Stimulated activated CD4-positive, alpha-beta T cell treated with anti-CD3 and anti-CD28 coated beads, Interleukin-2, amount 100 ng/mL, for 48 hours (primary cell): ENCODE measurements at places on chromosomes 5 and 9.

- no peak for DNase-seq
Observed at GRCh38 chr9:37126214-37126788, 5.9 kb downstream of the ZCCHC7 start.

DNA sequence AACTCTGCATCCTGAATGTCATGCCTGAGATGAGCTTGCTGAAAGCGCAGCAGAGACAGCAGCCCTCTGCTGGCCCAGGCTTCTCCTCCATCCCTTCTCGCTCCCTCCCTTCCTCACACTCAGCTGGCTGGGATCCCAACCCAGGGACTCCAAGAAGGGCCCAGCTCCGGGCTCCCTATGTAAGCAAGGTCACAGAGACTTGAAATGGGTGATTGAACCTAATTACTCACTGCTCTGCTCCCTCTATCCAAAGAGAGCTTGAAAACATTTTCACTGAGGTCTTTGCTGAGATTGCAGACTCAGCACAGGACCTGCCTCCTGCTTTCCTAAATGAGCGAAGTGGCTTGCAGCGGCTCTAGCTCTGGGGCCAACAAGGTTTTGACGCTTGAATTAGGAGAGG lies 42.8 kb downstream of the RAPGEF1 start:
- DNase-seq = no peak

- no peak for DNase-seq
Observed at GRCh38 chr9:34654323-34655051, 2.5 kb downstream of the IL11RA start.

- DNase-seq = no peak
Observed at GRCh38 chr5:158720281-158720680, 379.4 kb downstream of the EBF1 start.

- no peak for DNase-seq
Observed at GRCh38 chr5:156531199-156531598, 204.2 kb downstream of the SGCD start.

- DNase-seq = no peak
Observed at GRCh38 chr5:148831590-148832565, 5.5 kb downstream of the ADRB2 start.

DNA sequence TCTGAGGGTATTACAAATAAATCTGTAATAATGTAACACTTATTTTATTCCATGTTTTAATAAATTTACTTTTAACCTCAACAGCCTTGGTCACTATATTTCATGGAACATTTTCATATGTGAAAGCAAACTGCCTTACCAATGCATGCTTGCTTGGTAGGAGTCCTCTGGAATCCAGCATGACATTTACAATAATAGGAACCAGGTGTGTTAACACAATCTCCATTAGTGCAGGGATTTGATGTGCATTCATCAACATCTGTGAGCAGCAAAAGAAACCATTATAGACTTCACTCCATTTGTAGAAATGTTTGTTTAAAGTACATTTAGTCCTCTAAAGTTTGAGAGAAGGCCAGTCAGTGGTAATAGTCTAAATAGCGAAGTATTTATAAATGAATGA lies 159.4 kb downstream of the FBN2 start:
- no peak for DNase-seq

GRCh38 chr5:62779010-62779422 lies 200.4 kb downstream of the LRRC70 start:
- DNase-seq = no peak

DNA sequence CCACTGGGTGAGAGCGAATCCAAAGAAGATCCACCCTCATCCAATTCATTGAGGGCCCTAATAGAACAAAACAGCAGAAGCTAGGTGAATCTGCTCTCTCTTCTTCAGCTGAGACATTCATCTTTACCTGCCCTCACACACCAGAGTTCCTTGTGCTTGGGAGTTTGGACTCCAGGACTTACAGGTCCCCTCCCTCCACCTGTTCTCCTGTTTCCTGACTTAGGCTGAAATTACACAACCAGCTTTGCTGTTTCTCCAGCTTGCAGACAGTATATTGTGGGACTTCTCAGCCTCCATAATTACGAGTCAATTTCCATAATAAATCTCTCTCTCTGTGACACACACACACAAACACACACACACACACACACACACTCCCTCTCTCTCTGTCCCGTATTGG lies 19.1 kb downstream of the TMEM171 start:
- DNase-seq = no peak

- DNase-seq = no peak
Observed at GRCh38 chr5:86684222-86684621, 66.5 kb downstream of the COX7C start.

GRCh38 chr5:137280656-137281055 lies 218.5 kb downstream of the SPOCK1 start:
- no peak for DNase-seq

GRCh38 chr5:156684216-156684615 lies 165.9 kb upstream of the PPP1R2B start:
- no peak for DNase-seq

- no peak for DNase-seq
Observed at GRCh38 chr5:137113939-137114338, 385.2 kb downstream of the SPOCK1 start.

DNA sequence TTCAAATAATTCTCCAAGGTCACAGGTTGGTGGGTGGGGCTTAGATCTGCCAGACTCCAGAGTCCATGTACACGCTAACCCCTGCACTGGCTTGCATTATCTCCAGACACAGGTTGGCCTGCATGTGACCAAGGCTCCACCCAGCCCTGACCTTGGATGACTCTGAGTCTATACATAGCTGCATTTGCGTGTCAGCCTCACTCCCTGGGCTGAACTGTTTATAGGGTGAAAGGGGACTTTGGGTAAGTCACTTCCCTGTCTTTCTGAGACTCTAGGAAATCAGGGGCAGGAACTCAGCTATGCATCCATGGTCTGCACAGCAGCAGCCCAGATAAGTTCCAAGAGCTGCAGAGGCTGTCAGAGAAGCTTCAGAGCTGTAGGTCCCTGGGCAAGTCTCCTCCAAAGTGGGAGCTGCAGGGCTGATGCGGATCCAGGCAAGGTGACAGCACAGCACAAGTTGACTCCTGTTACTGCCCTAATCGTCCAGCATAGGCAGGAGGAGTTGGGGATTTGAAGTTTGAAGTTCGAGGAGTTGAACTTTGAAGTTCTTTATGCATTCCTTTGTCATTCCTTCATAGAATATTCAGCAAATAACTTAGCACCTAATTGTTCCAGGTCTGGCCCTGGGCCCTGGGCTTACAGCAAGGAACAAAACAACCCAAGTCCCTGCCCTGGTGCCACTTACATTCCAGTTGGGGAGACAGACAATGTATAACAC lies 53.4 kb downstream of the SLC22A5 start:
- DNase-seq = no peak

DNA sequence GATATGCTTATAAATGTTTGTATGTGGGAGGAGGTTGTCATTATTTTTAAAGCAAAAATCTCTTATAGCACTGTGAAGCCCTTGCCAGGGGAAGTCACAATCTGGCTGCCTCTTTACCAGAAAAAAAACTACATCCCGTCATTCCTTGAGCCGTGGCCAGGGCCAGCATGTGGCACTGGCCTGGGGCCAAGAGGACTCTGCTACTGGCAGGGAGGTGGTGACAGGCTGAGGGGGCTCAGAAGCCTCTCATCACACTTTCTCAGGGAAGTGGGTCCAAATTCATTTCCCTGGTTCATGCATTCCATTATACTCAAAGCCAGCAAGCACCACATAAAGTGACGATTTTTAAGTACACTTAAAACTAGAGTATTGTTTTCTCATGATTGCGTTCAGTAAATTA lies 457.3 kb downstream of the ZNF608 start:
- no peak for DNase-seq

DNA sequence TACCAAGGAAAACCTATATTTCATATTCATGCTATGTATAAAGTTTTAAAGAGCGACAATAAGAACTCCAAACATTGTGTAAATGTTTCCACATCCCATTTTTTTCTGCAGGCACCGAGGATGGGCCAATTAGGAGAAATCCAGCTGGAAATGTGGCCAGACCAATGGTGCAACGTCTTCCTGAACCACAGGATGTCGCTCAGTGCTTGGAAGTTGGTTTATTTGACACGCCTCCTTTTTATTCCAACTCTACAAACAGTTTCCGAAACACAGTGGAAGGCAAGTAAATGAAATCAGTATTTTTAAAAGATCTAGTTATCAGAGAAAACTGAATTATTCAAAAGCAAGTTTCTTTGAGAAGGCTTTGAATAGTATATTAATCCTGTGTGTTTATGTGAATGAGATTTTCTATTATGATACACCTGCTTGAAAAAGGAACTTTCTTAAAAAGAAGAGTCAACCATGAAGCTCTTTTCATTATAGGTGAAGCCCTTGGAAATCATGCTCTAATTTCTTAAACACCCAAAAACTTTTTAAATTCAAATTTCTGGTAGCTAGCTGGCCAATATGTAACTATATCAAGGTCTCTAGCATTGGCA lies 9.1 kb downstream of the TYRP1 start:
- DNase-seq = no peak

- DNase-seq = no peak
Observed at GRCh38 chr5:175082866-175083590, 358.6 kb downstream of the MSX2 start.

DNA sequence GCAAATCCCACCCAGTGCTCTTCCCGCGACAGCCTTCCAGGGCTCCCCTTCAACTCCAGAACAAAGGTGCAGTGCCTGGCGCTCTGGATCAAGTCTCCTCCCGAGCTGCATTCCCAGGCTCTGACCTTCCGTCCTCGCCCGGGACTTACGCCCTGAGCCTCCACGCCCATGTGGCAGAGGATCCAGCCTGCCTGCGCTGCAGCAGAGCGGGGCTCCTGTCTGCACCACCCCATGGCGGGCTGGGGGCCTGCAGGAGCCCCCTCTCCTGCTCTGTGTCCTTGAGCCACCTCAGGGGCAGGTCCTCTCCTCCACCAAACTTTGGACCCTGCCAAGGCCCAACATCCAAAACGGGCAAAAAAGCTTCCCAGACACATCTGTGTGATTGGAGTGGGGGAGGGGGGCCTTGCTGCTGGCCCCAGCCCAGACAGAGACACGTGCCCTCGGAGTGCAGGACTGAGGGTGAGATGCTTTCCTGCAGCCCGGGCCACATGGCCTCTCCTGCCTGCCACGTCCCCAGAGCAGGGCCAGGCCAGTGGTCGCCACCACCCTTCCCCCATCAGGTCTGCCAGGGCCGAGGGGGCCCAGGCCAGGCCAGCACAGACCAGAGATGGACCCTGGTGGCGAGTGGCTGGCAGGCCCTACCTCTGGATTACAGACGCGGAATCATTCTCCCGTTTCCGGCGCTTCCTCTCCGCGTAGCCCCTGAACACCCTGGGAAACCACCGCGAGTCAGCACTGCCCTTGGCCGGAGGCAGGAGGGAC lies 4.4 kb downstream of the NSMF start:
- no peak for DNase-seq

- no peak for DNase-seq
Observed at GRCh38 chr5:135386096-135386495, 12.9 kb downstream of the MACROH2A1 start.

DNA sequence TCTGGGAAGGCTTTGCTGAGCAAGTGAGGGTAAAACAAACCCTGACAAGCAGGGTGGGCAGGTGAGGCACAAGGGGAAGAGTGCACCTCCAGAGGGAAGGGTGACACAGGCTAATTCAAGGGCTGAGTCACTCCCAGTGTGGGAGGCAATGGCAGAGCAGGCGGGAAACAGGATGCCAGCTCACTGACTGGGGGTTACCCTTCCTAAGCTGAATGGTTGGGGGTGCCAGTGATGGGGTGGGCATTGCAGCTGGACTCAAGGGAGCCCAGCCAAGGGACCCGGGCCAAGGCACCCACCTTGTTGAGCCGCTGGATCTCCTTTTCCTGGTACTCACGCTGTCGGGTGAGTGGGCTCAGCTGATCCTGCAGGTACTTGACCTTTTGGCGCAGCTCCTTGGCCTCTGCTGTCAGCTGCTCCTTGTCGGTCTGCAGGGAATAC lies 18.4 kb downstream of the GPX3 start:
- DNase-seq = no peak

DNA sequence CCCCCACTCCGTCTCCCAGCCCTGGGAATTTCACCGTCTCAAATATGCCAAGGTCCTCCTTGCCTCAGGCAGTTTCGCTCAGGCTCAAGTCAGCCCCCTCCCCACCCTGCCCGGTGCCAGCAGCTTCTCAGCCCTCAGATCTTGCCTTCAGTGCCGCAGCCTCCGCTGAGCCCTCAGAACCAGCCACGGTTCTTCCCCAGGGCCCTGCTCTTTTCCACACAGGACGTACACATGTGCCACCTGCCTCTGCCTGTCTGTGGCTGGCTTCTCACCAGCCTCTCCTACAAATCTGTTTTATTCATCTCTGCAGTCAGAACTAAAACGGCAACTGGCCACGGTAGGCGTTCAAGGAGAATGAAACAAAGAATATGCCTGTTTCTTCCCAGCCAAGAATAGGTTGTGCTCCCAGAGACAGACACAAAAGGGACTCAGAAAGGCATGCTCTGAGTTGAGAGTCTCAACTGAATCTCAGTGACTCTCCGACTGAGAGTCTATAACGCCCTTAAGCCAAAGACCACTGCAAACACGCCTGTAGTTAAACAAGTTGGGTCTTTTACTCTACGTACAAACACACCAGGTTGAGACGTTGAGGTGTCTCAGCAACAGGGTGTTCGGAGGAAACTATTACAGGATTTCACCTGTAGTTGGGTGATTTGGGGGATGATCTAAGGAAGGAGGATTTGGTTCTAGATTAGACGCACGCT lies 10.6 kb upstream of the GRIN1 start:
- DNase-seq = no peak

GRCh38 chr5:110880413-110880812 lies 141.6 kb downstream of the SLC25A46 start:
- DNase-seq = no peak

GRCh38 chr5:52840277-52841050 lies 52.7 kb downstream of the ITGA1 start:
- no peak for DNase-seq

- DNase-seq = no peak
Observed at GRCh38 chr9:70407081-70407503, 7.4 kb downstream of the KLF9 start.

GRCh38 chr9:73810585-73811215 lies 659.0 kb downstream of the ANXA1 start:
- DNase-seq = no peak

DNA sequence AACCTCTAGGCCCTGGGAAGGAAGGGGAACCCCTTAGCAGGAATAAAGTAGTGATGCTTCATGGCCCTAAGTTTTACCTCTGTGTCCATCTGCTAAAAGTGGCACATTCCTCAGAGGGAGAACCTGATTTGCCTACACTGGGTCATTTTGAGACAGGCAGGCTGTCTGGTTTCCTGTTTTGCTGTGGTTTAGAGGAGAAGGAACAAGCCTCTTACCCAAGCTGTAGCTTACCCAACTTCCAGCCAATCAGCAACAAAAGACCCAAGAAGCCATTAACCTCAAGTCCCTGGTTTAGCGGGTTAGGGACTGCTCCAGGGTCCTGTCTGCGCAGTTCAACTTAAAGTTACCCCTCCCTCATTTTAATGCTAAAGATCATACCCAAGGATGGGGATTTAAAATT lies 411.0 kb downstream of the MAT2B start:
- DNase-seq = no peak
